ENCODE measurements at places on chromosomes 4 and X.

DNA sequence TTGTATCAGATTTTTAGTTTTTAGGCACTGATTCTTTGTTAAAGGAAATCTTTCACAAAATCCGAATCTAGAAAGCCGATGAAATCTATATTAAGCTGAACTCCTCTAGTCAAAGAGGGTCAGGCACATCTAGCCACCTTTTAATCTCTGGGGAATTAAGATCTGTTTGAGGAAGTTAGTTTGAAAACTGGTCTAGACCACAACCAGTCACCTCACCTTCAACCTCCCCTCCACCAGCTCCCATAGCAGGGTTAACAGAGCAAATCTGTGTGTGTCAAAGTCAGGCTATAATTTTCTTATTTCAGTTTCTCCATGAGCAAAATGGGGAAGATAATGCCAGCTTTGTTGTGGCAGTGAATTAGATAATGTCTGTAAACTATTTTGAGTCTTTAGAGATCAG, 110.0 kb upstream of the IGFBP7 start:
- no peak for DNase-seq

DNA sequence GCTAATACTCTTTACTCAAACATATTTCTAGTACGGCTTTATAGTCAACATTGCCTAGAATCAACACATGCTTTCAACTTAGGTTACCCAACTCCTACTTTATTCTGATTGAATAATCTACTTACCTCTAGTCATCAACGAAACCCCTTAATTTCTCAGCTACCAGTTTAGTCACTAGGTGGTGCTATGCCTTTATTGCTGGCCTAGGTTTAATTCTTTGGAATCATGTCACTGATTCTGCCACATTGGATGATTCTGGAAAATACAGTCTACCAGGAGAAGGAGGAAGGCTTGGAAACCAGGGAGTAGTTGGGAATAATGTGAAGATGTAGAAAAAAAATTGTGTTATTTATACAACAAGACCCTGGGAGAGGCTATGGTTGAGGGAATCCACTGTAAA, 167.7 kb downstream of the DCAF12L2 start:
- no peak for DNase-seq

DNA sequence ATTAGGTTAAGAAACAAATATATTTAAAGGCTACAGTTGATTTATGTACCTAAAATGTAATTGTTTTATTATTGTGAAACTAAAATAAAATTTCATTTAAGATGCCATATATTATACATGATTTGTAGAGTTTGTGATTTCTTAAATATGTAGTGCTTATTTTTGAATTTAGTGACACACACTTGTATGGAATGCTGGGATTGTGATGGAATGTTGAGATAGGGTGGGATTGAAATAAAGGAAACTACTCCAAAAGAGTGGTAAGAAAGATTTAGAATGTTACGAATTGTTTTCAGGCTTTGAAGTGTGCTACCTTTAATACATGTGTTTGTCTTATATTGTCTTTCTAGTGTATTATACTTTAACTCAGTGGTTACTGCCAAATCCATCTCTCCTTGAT, 330.3 kb upstream of the PITX2 start:
- no peak for DNase-seq

GRCh38 chrX:102338162-102338561, 91.2 kb downstream of the NXF2 start:
- no peak for DNase-seq

DNA sequence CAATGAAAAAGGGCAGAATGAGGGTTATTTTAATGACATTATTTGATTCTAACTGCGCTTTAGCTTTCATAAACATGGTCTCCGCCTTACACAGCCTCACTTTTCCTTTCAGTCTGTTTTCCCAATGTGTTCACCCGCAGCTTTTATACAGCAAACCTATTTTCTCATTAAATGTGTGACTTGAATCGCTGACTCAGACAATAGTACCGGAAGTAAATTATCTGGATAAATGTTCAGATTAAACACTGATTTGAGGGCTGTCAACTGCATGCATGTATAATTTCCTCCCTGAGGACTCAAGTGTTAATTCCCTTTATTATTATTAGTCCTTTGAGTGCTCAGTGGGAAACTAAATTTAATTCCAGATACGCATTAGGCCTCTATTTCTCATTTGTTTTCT, 117.3 kb downstream of the FAM133A start:
- no peak for DNase-seq

GRCh38 chr4:97656044-97656720, 487.1 kb downstream of the STPG2 start:
- DNase-seq, result no peak

DNA sequence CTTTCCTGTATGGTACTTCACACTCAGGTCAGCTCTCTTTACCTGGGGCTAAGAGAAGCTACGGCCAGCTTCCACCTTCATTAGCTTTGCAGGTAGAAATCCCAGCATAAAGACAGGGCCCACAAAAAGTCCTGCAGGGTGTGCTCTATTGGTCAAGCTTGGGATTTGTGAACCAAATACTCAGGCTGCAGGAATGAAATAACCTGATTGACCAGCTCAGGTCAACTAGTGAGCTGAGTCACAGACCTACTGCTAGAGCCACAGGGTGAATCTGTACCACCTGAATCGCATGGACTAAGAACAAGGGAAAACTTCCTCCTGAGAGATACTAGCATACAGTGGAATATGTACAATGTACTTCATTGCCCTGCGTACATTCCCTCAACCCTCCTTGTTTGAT, 172.2 kb downstream of the HHIP start:
- no peak for DNase-seq

GRCh38 chr4:155445306-155445705, 68.5 kb upstream of the MAP9 start:
- DNase-seq, result no peak

DNA sequence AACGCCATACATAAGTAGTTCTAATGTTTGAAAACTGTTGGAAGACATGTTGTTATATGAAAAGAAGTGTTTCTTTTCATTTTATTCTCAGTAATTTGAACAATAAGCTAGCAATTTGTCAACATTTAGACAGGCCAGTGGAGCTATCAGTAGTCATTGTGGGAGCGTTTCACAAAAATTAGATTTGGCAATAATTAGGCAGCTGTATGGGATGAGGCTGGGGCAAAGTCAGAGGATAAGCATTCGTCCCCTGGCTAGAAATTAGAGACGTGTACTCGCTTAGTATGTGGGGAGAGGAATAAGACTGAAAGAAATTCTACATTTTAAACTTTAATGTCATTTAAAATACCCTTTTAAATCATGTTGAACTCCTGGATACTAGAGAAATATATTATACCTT, 70.6 kb downstream of the TMEM144 start:
- no peak for DNase-seq

- DNase-seq, result no peak
These were observed 16.4 kb downstream of the DDX3X start for GRCh38 chrX:41350150-41350975.

- DNase-seq, result no peak
These were observed 76.4 kb downstream of the EFHC2 start for GRCh38 chrX:44267116-44267515.

GRCh38 chr4:7402526-7402925, 32.2 kb downstream of the PSAPL1 start:
- DNase-seq, result no peak

GRCh38 chrX:13050151-13050550, 5.7 kb upstream of the FAM9C start:
- no peak for DNase-seq

All from activated CD8-positive, alpha-beta memory T cell treated with anti-CD3 and anti-CD28 coated beads for 4 hours (primary cell).